Femur (tissue), 1 donor: ENCODE measurements at places on chromosomes 16 and 17.

DNA sequence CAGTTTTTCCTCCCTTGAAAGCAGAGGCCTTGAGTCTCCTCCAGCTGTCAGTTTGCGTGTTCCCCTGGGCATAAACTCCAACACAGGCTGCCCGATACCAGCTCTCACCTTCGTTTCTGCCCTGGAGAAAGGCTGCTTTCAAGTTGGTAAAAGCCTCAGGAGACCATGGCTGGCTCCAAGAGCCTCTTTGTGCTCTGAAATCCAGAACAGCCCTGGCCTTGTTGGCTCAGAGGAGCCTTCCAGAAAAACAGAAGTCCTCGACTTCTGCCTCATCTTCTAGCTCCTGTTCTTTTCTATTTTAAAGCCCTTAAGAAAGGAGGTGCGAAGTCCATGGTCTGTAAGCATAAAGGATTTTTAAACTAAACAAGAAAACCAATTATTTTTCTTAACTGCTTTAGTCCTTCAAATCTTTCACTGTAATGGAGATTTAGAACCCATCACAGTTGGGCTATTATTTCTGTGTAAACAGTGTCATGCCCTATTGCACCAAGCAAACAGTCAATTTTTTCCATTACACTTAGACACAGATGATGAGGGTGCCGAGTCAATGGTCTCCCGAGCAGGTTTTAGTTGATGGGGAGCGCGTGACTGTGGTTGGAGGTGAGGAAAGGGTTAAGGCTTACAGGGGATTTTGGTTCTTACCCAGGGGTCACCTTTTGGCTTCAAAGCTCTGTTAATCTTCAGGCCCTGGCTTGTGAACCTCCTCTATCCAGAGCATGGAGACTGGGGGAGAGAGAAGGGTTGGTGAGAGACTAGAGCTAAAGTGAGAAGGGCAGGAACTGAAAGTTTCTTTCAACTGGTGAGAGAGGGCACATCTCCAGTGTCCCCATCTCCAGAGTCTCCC lies 212.8 kb downstream of the MSI2 start:
- no peak for DNase-seq

DNA sequence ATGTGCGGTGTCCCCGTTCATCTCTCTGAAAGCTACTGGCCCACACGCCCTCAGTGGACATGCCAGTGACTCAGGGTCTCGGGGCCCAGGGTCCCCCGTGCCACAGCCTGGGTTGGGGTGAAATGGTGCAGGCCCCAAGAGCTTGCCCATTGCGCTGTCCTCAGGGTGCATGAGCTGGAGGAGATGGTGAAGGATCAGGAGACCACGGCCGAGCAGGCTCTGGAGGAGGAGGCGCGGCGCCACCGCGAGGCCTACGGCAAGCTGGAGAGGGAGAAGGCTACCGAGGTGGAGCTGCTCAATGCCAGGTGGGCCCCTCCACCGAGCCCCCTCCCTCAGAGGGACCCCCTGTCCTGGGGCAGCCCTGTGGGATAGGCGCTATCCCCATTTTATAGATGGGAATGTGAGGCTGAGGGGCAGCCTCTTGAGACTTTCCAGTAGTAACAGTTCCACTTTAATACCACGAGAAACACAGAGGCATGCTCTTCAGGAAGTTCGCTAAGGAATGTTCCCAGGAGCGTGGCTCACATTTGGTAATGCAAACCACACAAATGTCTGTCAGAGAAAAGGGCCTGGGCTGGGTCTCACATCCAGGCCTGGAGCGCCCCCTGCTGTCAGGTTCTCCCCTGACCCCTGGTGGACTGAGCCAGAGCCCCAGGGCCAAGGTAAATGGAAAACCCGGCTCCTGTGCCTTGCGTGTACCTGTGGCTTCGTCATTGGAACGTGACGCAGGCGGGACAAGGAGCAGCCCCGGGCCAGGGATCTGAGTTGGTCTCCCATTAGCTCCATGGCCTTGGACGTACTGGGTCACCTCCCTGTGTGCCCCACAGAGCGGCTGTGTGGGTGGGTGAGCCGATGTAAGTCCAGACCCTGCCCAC lies 133.7 kb downstream of the RAB11FIP4 start:
- DNase-seq = peak; percentile 88

DNA sequence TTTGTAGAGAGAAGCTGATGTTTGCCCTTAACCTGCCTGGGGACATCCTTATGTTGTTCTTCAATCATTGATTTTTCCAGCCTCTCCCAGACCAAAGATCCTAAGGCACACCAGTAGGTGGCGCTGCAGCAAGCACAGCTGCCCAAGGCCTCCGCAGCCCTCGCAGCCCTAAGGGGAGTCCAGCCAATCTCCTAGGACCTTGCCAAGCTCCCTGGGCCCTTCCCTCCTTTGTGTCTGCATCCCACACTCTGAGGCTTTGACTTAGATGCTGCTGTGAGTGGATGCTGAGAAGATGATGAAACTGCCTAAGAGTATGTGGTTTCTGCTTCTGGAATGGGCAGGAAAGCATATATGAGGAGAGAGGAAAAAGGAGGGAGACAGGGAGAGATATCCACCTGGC lies 47.1 kb downstream of the SPACA3 start:
- DNase-seq = peak; percentile 54

DNA sequence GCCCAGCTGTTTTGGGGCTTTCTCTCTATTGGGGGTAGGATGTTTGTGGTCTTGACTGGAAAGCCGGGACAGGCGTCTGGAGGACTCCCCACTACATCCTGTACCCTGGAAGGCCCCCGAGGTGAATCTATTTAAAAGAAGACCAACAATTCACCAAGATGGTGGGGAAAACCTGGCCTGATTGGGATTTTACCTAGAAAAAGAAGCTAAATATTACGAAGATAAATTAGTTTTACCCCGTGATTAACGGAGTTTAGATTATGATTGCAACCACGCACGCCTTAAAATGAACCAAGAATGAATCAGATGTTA lies 779 bp upstream of the CCDC102A start:
- DNase-seq = no peak

GRCh38 chr17:76930107-76930506 lies 61.9 kb downstream of the MGAT5B start:
- no peak for DNase-seq

GRCh38 chr16:87201052-87201451 lies 116.1 kb downstream of the C16orf95 start:
- DNase-seq = peak; percentile 79

DNA sequence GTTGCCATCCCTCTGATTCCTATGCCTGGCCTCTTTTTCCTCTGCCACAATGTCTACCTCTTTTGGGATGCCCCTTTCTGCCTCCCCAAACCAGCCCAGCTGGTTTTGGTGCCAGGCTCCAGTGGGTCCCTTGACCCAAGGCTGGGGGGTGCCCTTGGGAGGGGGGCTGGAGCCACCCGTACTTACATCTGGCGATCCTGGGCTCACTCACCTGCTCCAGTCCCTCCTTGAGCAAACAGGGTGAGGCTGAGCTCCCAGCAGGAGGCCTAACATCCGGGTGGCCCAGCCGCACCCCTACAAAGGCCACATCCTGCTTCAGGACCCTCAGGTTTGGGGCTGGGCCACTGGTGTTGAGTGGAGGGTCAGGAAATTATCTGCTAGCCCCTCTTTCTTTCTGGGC lies 1.2 kb downstream of the ERN2 start:
- DNase-seq = no peak

GRCh38 chr17:17072546-17072945 lies 30.3 kb downstream of the MPRIP start:
- DNase-seq = peak; percentile 11

GRCh38 chr16:30660424-30661261 lies 2.4 kb downstream of the FBRS start:
- DNase-seq = no peak

DNA sequence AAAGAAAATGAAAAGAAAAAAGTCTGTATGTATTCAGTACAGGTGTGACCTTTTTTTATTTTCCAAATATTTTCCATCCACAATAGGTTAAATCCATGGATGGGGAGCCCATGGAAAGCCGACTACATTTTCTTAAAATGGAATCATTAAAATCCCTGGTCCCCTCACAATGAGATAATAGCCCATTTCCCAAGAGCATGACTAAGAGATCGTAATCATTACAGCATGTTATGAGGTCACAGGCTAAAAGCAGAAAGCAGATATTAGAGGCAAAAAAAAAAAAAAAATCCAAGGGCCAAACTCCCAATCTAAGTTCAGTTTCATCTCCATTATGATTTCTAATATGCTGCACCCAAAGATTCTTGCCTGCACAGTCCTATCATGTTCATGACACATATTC lies 44.7 kb downstream of the CYTH1 start:
- DNase-seq = no peak

DNA sequence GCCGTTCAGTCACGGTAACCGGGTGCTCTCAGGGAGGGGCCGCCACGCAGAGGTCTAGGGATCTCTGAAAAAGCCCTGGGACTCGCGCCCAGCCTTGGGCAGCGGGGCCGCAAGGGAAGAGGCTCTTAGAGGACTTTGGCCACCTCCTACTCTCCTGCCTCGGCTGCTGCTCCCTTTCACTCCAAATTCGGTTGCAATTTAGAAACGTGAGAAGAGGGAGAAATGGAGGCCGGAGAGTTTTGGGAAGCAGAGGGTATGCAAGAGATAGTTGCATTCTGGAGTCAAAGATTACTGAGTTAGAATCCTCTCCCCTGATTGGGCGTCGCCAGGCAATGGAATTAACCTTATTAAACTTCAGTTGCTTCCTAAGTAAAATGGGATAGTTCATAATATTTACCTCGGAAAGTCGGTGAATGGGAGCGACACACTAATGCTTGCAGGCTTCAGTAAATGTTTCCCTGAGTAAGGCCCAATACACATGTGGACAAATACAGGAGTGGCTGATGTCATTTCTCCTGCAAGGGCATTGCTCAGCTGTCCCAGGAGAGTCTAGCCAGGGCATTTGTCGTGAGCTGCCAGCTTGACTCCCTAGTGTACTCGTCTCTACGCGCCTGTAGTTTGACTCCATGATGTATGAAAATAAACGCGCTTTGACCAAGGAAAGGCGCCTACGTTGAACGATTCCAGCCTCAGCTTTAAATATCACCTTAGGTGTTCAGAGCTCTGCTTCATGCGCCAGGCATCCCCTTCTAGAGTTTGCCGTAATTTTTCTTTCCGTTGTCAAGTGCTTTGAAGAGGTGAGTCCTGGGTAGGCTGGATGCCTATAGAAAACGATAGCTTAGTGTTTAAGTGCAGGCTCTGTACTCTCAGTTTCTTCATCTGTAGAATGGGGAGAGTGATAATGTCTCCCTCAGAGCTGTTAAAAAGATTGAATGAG lies 667 bp downstream of the OGFOD1 start:
- peak; percentile 29 for DNase-seq

DNA sequence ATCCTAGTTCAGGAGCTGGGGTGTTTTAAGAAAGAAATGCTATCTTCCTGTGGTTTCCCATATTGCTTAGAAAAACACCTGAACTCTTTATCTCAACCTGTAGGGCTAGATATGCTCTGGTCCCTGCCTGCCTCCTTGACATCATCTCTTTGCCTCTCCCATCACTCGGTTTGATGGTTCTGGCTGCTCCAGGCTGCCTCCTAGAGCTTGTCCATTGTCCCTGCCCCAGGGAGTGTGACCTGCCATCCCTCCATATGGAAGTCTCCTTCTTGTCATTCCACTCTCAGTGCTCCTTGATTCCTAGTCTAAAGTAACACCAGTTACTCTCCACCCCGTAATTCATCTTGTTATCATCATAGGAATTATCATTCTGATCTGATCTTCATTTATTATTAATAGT lies 369.0 kb upstream of the EEF2KMT start:
- DNase-seq = no peak

GRCh38 chr16:56667581-56668571 lies at the start of gene MT1G:
MT1G (minus strand) TSS chr16:56668065; CDS start chr16:56667993, 72 bp downstream.
- no peak for DNase-seq

DNA sequence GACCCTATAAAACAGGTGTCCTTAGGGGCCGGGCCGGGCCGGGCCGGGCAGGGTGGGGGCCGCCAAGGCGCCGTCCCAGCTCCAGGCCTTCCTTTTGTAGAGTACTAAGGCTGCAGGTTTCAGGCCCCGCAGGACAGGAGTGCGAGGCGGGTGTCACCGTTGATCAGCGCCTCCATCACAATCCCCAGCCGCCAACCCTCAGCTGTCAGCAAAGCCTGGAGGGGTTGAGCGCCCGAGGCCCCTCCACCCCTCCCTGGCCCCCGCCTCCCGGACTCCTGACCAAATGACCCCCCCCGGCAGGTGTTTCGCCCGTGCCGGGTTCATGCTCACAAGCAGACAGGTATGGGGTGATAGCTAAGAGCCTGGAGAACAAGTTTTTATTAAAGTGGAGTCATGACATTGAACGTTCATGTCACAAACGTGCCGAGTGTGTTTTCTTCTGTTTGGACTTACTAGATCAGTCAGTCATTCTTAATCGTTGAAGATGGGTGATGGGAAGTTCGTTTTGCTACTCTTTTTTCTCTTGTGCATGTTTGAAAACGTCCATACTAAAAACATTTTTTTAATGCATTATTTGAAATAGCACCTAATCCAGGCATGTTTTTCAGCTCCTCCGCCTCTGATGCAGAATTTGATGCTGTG lies 534 bp downstream of the ARL2BP start:
- no peak for DNase-seq

DNA sequence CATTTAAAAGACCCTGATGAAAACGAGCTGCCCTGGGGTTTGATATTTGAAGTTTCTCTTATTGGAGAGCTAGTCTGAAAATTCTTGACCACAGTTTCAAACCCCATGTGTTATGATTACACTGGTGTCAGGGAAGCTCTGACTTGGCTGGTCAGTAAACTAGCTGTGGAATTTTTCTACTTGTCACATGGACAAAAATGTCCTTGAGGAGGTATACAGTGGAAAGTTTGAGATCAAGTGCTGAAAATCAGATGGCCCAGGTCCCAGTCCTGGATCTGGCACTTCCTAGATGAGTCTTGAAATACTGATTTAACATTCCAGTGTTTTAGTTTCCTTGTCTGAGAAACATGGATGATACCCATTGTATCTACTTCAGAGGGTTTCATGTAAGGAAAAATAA lies 30.7 kb upstream of the SOX9 start:
- DNase-seq = no peak

DNA sequence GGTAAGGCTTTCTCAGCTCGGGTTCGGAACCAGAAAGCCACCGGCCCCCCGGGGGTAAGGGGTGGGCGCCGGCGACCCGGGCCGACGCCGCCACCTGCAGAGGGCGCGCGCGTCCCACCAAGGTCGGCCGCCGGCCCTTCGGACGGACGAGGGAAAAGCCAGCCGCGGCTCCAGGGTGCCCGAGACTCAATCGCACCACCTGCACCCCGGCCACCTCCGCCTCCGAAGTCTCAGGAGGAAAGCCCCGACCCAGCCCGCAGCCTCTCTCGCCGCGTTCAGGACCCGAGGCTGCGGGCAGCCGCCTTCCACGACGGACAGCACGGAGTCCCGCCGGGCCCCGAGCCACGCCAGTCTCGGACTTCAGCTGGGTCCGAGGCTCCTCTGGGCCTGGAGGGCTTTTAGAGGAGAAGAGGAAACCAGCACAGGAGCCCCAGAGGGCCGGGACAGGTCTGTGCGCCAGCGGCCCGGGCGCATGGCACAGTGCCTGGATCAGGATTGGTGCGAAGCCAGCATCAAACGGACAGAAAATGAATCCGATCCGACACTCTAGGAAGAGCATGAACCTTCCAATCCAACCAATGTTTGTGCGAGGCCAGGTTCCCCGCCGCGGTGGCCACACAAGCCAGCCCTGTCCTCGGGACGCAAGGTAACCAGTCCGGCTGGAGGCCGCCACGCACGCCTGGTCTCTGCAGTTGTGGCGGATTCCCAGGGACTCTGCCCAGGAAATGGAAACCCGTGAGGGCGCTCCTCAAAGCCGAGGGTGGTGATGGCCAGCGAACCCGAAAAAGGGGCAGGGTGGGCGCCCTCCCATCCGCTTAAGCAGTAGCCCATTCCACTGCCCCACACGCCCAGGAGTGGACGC lies 6.7 kb downstream of the CBX8 start:
- DNase-seq = no peak

- DNase-seq = no peak
Measured at GRCh38 chr17:73591296-73592078, 52.8 kb downstream of the SDK2 start.
